ENCODE measurements at places on chromosomes 6 and 20.

GRCh38 chr6:46972531-46972930 lies 50.8 kb upstream of the ADGRF5 start:
- no peak for DNase-seq

DNA sequence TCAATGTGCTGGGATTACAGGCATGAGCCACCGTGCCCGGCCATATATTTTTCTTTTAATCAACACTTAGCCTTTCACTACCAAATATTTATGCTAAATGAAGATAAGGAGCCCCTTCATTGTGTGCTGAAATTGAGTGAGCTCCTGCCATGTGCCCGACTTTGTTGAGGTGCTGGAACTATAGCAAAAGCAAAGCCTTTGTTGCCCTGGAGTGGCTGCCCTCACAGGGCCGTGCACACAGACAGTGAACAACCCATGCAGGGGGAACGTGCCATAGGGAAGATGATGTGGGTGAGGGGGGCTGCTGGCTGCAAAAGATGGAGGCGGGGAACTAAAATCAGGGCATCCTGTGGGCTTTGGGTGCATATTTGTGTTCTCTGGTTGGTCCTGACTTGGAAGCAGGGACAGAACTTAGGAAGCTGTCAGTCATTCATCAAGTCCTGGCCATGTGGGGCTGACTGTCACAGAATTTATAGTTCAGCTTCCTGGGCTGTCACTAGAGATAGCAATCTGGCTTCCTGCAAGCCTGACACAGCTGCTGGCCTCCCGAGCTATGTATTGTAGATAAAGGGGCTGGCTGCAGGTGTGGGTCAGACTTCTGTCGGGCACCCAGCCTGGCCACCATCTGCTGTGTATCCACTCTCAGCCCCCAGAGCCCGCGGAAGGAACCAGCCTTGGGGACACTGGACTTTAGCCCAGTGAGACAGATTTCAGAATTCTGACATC lies 56.8 kb upstream of the MPC1 start:
- DNase-seq, result no peak

- DNase-seq, result no peak
Observed at GRCh38 chr6:43956478-43956877, 170.8 kb downstream of the MRPL14 start.

- no peak for DNase-seq
Observed at GRCh38 chr20:8352486-8352885, 220.4 kb downstream of the PLCB1 start.

DNA sequence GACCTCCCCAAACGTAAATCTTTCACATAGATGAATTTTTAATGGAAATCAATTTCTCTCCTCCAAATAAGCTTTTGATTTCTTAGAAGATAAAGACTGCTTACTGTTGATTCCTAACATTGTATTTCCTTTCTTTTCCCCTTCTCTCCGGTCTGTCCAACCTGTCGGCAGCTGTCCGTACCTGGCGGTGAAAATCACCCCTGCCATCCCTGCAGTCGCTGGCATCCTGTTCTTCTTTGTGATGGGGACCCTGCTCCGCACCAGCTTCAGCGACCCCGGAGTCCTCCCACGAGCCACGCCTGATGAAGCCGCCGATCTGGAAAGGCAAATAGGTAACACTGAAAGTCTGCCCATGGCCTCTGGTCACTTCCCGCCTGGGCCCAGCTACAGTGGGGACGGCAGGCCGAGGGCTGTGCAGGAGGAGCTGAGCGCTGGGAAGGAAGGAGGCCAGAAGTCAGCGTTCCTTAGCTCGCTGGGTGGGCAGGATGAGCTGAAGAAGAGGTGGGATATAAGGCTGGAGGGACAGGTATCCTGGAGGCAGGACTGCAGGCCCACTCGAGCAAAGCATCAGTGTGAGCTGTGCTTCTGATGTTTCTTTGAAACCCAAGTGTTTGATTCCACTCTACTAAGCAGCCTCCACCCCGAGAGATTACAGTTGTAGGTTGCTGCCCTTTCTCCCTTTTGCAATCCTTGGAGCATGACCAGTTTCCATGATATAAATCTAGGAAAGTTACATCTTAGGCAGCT lies 161.6 kb downstream of the ZDHHC14 start:
- DNase-seq, result no peak

DNA sequence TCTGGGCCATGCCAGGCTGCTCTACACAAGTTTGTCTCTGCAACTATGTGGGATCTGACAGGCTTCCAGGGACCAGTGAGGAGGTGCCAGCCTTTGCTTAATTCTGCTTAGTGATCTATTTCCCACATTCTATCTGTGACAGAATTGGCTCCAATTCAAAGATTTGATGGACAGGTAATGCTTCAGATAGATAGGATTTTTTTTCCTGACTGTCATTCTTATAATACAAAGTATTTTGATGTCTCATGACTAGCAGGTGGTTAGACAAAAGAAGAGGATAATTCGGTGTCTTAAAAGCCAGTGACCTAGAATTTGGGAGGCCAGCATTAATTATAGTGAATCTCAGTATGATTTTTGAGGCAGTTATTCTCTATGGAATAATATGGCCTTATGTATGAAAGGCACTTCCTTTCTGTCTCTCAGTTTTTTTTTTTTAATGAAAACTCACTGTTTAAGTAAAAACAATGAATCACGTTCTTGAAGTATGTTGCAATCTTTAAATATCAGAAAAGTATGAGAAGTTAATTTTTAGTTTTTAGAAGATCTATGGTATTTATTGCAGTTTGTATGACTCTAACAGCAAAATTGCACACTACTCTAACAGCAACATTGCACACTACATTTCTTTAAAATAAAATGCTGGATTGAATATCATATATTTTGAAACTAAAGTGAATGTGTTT lies 43.7 kb downstream of the TMEM200A start:
- DNase-seq, result no peak

GRCh38 chr6:160966493-160967229 lies 24.9 kb upstream of the MAP3K4 start:
- no peak for DNase-seq

GRCh38 chr20:35404614-35405259 lies 7.0 kb downstream of the UQCC1 start:
- peak; percentile 11 for DNase-seq

GRCh38 chr6:25456249-25457040 lies 177.3 kb downstream of the CARMIL1 start:
- no peak for DNase-seq

GRCh38 chr6:108484016-108484415 lies 76.7 kb upstream of the FOXO3 start:
- no peak for DNase-seq

DNA sequence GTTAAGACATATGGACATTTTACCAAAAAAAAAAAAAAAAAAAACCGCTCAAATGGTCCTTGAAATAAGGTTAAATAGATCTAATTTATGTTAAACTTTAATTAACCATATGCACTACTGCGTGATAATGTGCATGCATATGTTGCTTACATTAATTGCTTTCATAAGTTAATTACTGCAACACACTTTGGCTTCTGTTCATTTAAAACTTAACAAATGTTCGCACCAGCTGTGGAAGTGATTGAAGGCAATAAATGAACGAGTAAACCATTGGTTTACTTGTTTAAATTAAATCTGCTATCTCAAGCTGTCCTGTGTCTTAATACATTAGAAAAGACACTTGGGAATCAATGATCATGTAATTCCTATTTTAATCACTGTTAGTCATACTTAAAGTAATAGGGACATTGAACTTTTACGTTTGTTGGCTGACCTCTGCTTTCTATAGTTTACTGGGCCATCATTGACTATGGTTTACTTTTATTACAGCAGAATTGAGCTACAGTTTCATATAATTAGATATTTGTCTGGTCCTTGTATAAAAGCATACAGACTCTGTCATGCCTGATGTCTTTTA lies 294.7 kb downstream of the KHDC1L start:
- no peak for DNase-seq

- DNase-seq, result no peak
Observed at GRCh38 chr6:161440299-161440698, 166.4 kb upstream of the AGPAT4 start.

DNA sequence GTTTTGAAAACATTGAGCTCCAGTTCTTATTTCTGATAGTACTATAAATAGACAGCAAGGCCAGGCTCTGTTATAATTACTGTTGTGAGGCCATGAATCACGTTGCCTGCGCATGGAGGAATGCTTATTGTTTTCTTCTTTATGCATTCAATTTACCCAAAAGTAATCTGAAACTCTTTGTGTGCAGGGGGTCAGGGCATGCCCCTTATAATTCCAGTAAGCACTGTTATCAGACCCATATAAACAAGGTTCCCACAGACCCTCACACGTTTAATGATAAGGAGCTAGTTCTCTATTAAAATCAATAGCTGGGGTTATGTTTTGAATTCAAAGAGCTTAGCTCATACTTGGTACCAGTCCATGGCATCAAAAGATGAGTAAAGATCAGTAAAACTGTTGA lies 174.8 kb upstream of the ARG1 start:
- no peak for DNase-seq

DNA sequence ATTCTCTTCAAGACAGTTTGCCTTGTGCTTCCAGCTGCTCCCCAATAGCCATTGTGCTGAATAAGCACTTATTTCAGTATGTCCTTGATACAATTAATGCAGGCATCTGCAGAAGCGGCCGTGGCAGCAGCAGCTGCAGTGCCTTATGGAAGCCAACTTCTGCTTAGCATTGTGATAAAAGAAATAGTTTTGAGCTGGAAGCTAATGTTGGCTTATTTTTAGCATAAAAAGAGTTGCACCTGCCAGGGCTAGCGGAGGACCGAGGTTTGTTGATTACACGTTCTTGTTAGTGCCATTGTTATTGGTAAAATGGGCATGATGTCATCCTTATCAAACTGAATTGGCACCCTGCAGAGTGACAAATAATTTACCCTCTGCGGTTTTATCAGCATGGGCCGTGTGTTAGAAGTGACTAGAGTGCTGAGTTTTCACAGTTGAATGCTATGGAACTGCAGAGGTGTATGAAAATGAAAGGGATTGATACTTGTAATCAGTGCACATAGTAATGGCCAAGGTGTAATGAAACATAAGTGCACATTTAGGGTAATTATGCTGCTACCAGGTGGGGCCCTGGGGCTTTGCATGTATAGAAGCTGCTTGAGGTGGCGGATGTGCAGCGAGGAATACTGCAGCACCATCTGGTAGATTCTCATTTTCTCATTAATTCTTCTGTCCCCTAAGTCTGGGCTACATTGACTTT lies 334.3 kb downstream of the CDKAL1 start:
- no peak for DNase-seq

GRCh38 chr20:58243653-58244410 lies 15.4 kb upstream of the ANKRD60 start:
- DNase-seq, result no peak

DNA sequence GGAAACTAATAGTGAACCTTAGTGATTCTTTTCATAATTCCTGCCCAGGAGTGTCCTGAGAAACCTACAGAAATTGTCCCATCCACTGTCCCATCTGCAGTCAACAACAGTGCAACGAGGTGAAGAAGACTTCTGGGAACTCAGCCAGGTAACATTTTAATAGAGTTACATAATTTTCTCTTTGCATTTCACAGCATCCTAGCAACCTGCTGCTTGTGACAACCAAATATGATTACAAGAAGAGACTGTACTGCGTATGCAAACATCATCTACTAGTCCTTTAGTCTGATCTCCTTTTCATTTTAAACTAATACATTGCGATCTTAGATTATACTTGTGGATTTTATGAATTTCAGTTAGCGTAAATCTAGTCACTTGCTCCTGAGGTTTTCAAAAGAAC lies 951.6 kb downstream of the TFAP2A start:
- no peak for DNase-seq

GRCh38 chr6:508614-509013 lies 117.1 kb downstream of the IRF4 start:
- no peak for DNase-seq

DNA sequence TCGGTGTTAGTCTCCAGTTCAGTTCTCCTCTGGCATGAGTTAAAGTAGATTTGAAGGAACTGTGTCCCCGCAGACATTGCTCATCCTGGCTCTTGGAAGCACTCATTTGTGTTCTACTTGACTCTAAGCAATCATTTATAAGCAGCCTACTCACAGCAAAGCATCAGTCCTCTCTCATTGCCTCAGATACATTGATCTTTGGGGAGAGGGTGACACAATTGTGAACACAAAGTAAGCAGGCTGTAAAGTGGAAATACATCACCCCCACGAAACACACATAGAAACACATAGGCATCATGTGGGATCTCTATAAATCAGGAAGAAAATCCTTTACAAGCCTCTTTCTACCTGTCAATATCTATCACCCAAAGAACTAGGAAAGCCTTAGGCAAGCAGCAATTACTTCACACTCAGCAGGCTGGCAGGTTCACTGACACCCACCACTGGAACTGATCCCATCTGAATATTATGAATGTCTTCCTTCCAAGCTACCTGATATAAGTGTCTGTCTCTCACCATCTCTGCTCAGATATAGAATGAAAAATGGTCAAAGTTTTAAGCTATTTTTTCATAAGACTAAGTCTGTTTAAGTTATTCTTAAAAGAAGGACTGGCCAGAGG lies 675.8 kb downstream of the HACE1 start:
- no peak for DNase-seq

GRCh38 chr6:21107796-21108195 lies 485.8 kb upstream of the SOX4 start:
- DNase-seq, result no peak

- DNase-seq, result no peak
Observed at GRCh38 chr20:5171790-5172164, 45.0 kb downstream of the CDS2 start.

DNA sequence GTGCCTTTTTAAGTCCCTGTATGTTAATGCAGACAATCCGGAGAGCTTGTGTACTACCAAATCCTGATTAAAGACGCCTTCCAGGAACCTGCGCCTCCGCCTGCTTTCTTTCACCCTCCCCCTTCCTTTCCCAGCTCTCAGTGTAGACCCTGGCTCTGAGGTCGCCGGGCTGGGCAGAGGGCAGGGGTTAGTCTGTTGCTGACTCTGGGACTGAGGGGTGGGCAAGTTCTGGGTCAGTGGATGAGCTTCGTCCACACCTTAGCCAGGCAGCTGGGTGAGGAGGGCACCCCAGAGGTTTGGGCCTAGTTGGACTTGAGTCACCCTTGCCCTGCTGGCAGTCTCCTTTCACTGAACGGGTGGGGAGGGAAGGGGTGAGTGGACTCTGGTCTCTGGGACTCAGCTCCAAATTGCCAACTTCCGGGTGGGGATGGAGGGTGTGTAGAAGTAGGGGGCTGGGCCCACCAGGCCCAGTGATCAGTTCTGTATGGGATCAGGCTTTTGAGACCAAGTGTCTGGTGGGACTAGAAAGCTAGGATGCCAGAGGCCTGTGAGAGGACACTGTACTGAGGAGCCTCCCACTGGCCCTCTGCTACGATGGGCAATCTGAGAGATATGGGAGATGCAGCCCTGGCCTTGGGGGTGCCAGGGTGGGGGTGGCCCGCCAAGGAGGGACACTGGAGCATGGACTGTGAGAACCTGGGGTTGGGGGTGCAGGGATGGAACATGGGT lies 21.3 kb upstream of the SLC22A7 start:
- no peak for DNase-seq

GRCh38 chr6:40185486-40185885 lies 251.2 kb upstream of the MOCS1 start:
- no peak for DNase-seq
